KG1 (cell line): ENCODE measurements at places on chromosomes 6 and 20.

GRCh38 chr6:15443119-15443830 is 197.4 kb downstream of the JARID2 start:
- no peak for DNase-seq

GRCh38 chr20:58237318-58238132 is 9.1 kb upstream of the ANKRD60 start:
- no peak for DNase-seq

GRCh38 chr6:158481690-158482473 is 78.0 kb upstream of the TMEM181 start:
- DNase-seq: no peak

DNA sequence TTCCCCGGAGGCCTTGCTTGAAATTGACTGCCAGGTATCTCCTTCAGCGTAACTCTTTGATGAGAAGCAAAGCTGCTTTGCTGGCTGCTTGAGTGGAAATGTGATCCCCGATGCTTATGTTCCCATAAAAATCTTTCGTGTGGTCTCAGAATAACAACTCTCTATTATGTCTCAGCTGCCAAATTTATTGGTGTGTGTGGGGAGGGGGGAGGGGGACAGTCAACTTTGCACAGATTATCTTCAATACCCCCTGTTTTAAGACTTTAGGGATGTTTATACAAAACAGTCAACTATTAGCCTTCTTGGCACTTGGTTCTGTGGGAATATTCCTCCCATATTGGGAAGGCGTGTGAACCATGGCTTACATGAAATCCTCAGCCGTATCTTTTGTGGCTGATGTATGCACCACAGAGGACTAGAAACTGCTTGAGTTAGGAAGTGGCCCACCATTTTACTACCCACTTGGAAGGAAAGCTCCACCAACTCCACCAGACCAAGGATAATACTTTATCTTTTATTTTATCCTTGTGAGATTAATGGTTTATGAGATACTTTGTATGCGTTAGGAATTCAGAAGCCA is 101.5 kb upstream of the SLC24A3 start:
- DNase-seq: no peak

- DNase-seq: peak; percentile 48
These were observed 52.2 kb downstream of the MARCKS start for GRCh38 chr6:113909224-113909856.

- peak; percentile 38 for DNase-seq
These were observed 8.1 kb upstream of the TSPYL1 start for GRCh38 chr6:116287689-116288282.

DNA sequence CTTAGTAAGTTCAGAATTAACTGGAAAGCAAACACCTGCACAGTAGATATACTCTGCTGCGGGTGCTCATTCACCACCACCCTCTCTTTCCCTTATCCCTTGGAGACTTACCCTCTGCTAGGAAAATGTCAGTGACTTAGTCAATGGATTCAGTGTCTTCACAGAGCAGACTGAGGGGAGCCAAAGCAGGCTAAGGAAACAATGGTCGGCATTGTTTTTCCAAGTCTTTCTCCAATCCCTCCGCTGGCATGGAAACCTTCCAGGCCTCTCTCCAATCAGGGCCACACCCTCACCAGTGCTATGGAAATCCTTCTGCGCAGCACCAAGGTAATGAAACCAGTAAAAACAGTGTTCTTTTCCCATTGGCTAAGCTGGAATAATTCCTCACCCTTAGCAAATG is 531.2 kb downstream of the TFAP2B start:
- no peak for DNase-seq

DNA sequence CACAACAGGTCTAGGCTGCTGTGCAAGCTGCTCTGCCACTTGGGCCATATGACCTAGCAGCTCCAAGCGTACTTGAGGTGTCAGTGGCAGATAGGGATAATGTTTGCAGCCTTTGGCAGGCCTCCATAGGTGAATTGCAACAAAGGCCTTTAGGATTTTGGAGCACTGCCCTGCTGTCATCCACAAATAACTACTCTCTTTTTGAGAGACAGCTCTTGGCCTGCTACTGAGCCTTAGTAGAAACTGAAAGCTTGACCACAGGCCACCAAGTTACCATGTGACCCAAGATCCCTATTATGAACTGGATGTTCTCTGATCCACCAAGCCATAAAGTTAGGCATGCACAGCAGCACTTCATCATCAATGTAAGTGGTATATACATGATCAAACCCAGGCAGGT is 29.9 kb downstream of the FBXO30 start:
- DNase-seq: no peak

- no peak for DNase-seq
These were observed 90.5 kb upstream of the SNX9 start for GRCh38 chr6:157732416-157733161.

- DNase-seq: no peak
These were observed 25.4 kb downstream of the DIDO1 start for GRCh38 chr20:62900692-62901584.

- no peak for DNase-seq
These were observed 213.1 kb downstream of the BTBD3 start for GRCh38 chr20:12130781-12131180.

DNA sequence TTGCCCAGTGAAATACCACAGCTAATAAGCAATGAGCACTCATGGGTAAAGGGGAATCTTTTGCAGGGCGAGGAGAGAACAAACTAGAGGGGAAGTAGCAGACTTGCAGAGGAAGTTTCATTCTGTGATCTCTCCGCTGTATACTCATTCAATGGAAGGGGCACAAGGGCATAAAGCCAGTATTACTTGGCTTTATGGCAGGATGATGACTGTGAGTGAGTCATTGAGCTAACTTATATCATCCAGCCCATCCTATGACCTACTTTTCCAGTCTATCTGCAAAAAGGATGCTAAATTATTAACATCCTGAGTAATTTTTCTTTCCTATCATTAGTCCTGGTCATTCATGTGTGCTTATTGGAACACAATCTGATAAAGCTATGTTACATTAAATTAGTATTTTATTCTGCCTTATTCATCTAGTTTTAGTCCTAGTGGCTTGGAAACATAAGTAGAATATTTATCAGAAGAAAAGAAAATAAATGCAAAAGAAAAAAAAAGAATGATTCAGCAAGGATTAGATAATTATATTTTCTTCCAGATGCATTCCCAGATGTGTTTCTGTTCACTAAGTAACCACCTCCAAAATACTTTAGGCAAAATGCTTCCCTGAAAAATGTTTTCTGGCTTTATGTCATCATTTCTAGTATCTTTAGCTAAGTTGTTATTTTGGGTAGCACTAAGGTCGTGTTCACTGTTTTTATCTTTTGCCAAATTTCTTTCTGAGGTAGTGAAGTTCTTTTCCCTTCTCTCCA is 471.7 kb downstream of the CDKAL1 start:
- DNase-seq: no peak

- DNase-seq: no peak
These were observed 24.1 kb downstream of the FOXP4 start for GRCh38 chr6:41570259-41570615.

DNA sequence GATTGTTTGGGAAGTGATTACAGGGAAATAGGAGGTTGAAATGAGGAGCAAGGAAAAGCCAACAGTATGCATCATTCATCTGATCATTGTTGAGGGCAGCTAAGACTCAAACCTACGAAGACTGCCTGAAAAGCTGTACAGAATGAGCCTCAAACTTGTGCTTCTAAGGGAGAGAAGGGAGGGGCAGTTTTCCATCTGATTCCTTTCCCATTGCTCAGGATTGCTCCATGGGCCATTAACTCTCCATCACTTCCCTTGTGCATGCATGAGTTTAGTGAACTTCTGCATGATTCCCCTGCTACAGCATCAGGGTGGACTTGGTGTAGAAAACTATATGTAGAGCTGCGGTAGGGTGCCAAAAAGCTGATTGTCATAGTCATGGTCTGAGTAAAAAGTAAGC is 742.7 kb upstream of the SLC35B3 start:
- DNase-seq: no peak

- DNase-seq: peak; percentile 12
These were observed 291.2 kb upstream of the ADGRB3 start for GRCh38 chr6:68343901-68344300.

DNA sequence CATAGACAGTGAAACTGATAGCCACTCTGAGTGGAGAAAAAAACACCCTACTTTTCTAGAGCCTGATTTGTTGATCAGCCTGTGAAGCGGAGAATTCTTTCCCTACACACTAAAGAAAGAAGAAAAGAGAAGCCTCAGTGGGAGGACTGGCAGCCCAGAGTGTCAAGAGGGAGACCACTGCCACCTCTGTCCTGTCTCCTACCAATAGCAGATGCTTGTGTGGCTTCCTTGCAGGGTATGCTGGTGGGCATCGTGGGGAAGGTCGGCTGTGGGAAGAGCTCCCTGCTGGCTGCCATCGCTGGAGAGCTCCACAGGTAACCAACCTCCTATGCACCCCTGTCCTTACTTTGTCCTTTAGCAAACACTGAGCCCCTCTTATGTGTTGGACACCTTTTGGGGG is 10.4 kb downstream of the ABCC10 start:
- no peak for DNase-seq

DNA sequence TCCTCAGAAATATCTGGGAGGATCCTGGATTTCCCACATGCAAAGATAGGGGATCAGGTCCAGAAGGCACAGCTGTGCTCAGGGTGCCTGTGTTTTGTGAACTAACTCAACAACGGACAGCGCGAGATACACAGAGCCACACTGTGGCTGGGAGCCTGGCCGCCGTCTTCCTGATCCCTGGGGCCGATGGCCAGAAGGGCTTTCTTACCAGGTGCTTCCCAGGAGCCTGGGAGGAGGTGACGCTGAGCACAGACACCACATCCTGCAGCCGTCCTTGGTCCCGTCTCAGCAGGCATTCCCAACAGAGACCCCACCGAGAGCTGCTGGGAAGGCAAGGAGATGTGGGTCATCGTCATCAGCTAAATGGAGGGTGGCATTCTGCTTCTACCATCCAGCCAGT is 144.6 kb upstream of the AFDN start:
- DNase-seq: no peak

DNA sequence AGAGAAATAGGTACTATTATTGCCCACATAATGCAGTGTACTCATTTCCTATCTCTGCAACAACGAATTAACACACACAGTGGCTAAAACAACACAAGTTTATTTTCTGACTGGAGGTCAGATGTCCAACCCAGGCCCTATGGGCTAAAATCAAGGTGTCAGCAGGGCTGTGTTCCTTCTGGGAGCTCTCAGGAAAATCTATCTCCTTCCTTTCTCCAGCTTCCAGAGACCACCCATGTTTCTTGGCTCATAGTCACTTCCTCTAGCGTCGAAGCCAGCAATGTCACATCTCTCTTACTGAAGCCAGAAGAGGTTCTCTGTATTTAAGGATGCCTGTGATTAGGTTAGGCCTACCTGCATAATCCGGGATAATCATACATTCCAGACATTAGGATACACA is 60.9 kb upstream of the TOP1 start:
- no peak for DNase-seq

GRCh38 chr20:18943542-18943941 is 130.0 kb downstream of the SCP2D1 start:
- DNase-seq: no peak

- no peak for DNase-seq
These were observed 40.2 kb downstream of the PDYN start for GRCh38 chr20:1953621-1954020.

GRCh38 chr20:5779071-5779900 is 29.1 kb downstream of the SHLD1 start:
- no peak for DNase-seq

- no peak for DNase-seq
These were observed 331.7 kb downstream of the FRK start for GRCh38 chr6:115729036-115729435.

DNA sequence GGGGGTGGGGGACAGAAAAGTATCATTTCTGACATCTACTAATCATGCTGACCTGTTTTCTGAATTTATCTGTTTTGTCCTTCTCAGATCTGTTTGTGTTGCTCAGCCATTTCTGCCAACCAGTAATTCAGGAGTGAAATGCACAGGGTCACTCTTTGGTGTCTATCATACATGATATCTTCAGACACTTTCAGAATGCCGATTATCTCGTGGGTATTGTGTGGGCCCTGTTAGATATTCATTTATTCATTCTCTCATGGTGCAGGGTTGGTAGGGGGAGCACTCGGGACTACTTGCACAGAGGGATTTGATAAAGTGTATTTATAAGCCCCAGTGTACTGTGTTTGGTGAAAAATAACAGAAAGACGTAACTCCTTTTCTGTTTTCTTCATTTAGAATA is 101.2 kb upstream of the CITED2 start:
- no peak for DNase-seq

GRCh38 chr6:155412335-155412734 is 43.3 kb downstream of the NOX3 start:
- DNase-seq: no peak

GRCh38 chr20:47079047-47079446 is 184.4 kb downstream of the EYA2 start:
- DNase-seq: no peak

DNA sequence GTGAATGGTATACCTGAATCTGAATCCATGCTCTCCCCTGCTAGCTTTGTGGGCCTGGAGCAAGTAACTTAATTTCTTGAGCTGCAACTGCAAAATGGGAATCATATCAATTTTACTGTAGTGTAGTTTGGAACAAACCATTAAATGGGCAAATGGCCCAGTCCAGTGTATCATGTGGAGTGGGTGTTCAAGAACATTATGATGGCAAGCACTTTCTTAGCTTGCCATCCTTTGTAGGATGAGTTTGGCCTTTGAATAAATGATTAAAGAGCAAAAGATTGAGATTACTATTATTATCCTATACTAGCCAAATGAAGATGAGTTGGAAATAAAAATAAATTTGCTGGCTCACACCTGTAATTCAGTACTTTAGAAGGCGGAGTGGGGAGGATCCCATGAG is 120.4 kb downstream of the SESN1 start:
- no peak for DNase-seq

DNA sequence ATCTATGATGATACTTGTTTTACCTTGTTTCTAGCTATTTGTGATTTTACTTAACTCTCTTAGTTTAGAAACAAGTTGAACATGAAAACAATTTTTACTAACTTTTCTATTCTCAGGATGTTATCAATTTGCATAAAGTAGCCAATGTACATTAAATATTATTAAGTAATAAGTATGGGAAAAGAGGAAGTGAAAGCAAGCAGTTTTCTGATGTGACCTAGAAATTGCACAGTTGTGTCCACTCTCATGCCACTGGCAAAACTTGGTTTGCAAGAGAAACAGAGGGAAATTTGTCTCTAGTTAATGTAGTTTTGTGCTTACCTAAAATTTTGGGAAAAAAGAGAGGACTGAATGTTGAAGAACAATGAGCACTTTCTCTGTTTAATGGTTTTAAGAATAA is 19.2 kb upstream of the TSPYL1 start:
- DNase-seq: no peak

DNA sequence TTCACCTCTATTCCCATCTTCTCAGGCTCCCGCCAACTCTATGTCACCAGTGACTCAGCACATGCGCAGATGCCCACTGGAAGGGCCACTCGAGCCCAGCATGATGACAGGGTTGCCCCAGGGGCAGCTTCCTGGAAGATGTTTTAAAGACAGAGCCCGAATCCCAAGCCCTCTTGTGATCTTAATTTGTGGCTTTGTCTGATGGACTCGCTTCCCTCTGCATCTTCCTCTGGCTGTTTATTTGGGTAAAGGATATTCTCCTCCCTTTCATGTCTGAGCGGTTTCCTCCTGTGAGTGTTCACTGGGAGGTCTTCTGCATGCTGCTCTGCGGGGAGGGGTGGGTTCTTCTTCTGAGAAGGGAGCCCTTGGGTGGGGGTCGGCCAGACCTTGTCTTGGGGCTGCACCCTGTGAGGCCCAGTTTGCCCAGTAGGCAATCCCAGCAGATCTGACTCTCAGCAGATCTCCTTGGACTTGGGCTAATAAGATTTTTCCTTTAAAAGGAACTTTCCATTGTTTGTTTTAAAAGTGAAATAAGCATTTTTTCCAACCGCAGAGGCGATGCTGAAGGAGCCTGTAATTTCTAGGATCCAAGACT is 401.0 kb downstream of the CDC5L start:
- DNase-seq: no peak
